HS-5 (cell line): ENCODE measurements at places on chromosomes 12 and 14.

DNA sequence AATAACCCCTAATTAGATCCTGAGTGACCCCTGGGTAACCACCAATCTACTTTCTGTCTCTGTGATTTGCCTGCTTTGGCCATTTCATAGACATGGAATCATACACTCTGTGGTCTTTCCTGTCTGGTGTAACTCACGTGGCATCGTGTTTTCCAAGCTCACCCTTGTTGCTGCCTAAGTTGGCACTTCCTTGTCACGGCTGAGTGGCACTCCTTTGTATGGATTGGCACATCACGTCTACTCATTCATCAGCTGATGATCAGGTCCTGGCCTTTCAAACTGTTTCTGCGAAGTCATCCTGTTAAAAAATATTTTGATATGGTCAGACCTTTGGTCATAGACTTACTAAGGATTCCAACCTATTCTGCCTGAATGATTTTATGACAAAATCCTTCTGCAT is 87.7 kb downstream of the GLT1D1 start:
- DNase-seq: no peak

- DNase-seq: no peak
Observed at GRCh38 chr14:41597647-41598046, 9.0 kb upstream of the LRFN5 start.

DNA sequence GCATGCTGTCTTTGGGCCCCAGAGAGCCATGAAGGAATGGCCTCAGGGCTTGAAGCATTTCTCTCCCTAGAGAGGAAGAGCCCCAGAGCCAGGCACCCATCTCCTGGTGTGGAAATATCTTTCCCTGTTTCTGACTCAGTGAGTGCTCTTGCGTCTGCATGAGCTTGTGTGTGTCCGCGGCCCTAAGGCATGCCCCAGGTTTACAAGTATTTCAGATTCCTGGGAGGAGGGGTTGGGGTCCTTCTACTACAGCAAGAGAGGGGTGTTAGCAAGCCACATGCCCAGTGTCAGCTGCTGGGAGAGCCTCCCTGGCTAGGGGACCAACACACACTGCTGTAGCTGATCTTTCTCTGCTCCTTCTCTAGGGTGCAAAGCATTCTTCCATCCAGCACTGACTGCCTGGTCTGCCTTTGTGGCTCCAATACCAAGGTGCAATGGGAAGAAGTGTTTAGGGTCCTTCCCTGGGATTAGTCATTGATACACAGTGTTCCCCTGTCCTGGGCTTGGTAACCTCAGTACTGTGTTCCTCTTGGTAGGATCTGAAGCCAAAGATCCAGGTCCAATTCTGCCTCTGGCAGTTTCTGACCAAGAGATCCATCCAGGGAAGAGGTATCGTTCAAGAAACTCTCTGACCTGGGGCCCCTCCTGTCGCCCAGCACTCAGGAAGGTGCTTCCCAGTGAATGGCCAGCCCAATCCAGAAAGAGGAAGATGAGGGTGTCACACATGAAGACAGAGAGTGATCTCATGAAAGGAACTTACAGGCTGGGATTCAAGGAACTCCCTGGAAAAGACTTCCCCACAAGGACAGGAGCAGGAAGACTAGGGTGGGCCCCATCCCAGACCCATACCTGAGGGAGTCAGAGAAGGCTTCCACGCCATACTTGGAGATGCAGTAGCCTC is 3.1 kb downstream of the RDH16 start:
- DNase-seq: no peak

- DNase-seq: no peak
Observed at GRCh38 chr14:95320955-95321600, 1.4 kb upstream of the CLMN start.

DNA sequence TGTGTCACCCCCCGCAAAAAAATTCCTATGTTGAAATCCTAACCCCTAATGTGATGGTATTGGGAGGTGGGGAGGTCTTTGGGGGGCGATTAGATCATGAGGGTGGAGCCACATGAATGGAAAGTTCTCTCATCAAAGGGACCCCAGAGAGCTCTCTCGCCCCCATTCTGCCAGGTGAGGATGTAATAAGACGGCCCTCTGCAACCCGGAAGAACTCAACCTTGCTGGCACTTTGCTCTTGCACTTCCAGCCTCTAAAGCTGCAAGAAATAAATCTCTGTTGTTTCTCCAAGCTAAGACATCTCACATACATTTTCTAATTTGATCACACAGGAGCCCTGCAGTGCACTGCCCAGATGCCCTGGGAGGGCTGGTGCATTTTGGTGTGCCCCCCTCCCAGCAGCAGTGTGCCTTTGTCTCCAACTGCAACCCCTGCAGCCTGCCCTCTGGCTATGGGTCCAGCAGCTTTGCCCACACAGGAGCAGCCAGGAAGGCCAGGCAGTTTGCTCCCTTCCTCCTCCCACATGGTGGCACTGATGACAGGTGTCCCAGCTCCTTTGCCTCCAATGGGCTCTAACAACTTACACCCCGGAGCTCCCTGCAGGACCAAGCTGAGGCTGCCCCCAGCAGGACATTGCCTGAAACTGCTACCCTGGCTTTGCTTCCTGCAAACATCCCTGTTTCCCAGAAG is 59.3 kb downstream of the C14orf132 start:
- DNase-seq: peak; percentile 6

DNA sequence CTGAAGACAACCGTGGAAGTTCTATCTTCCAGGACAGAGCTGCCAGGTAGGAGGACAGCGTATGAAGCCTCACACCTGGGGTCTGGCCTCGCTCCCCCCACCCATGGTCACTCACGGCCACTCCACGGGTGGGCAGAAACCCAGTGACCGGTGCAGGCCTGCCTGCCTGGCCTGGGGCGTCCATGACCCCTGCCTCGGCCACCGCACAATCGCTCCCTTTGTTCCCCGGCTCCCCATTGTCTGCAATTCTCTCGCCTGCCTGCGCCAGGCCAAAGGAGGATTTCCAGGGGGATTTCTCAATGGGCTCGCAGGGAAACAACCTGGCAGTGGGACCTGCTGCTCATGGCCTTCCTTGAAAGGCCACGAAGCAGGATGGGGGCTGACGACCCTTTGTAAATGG is 22.6 kb downstream of the CCDC85C start:
- no peak for DNase-seq

- no peak for DNase-seq
Observed at GRCh38 chr12:122354958-122355641, 67.4 kb downstream of the CLIP1 start.

DNA sequence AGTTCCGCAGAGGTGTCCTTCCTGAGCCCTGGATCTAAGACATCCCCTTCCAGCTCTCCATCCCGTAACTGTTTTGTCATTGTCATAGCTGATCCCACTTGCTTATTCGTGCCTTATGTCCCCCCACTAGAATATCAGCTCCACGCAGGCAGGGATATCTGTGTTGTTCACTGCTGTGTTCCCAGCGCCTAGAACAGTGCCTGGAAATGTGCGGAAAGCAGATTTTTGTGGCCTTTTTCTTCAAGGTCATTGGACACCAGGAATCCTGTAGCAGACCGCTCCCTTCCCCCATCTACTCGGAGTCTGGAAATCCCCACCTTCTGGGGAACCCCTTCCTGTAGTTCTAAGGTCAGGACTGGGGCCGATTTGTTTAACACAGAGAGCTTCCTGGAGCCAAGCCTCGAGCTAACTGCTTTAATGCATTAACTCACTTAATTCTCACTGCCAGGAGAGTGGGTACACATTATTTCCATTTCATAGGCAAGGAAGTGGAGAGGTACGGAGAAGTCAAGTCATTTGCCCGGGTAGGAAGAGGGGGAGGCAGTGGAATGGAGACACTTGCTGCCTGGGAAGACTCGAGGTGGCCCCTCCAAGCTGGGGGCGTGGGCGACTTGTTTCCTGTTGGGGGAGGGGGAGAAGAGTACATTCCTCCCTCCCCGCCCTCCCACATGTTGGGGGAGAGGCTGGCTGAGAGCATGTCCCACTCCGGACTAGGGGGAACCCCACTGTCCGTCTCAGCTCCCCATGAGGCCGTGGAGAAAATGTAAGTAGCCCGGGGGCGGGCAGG is 1.2 kb upstream of the SH2B3 start:
- no peak for DNase-seq

GRCh38 chr12:19288603-19289244 is 150.6 kb upstream of the AEBP2 start:
- peak; percentile 16 for DNase-seq

DNA sequence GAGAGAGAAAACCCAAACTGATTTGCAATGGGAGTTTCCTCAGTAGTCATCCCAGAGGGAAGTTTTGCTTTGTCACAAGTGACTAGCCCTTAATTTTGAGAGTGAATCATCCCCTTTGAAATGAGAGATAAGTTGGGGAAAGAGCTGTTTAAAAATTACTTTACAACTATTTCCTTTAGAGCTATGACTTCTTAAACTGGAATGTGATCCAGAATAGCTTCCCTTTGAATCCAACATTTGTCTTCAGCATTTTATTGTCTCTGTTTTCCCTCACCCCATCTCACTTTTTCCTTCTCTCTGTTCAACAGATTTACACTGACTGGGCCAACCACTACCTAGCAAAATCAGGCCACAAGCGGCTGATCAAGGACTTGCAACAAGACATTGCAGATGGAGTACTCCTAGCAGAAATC is 109.3 kb downstream of the NAV3 start:
- peak; percentile 91 for DNase-seq

DNA sequence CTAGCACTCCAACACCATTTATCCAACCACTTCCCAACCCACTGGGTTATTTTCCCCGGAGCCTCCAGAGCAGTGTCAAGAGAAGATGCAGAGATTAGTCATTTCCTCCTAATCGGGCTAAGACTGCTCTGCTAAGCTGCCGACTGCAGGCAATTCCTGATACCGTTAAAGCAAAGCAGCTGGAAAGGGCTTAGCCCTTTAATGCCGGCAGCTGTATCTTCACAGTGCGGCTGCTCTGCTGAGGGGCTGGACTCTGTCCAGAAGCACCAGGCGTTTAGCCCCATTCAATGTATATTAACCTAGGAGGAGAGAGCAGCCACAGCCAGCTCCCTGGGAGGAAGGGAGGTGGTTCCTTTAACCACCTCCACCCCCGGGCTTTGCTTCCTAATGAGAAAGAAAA is 11.1 kb downstream of the AQP6 start:
- peak; percentile 81 for DNase-seq

GRCh38 chr14:58954052-58954451 is 234.4 kb upstream of the DAAM1 start:
- no peak for DNase-seq

DNA sequence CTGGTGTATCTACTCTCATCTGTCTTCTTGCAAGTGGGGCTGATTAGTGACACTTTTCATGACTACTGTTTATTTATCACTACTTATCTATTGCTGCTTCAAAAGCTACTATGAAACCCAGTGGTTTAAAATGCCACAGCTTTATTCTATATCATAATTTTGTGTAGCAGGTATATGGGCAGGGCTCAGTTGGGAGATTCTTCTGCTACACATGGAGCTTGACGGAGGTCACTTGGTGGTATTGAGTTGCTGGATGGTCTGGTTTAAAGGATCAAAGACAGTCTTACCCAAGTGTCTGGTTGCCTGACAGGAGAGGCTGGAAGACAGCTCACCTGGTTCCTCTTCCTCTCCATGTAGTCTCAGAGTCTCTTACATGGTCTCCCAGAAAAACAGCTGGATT is 222.7 kb downstream of the TMEM132D start:
- DNase-seq: no peak

- no peak for DNase-seq
Observed at GRCh38 chr14:66281036-66281776, 205.0 kb upstream of the CCDC196 start.

DNA sequence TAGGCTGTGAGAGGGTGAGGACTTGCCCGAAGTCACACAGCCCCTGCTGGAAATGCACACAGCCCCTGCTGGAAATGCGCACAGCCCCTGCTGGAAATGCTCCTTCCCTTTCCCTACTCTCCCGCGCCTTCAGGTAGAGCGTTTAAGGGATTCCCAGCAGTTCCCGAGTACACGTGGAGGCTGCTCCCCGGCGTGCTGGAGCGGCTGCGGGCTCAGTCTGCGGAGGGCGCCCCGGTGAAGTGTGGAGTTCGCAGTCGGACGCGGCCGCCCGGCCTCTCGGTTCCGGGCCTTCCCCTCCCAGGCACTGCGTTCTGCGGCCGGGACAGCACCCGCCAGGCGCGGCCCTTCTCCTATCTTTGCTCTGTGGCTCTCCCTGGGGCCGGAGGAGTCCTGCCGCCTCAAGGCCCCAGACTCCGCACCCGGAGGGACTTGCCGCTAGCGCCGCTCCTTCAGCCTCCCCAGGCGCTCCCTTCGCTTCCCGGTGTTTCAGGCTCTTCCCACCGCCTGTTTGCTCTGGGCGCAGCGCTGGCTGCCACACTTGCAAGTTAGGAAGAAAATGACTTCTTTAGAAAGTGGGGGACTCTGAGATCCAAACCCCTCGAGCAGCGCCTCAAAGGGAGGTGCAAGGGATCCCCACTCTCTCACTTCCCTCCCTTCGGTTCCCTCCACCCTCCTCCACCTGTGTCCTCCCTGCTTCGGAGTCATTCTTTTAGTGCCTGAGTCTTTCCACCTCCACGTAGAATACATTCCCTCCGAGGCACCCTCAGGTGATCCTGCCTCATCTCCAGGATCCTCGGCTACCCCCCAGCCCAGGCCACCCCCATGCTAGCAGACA is 8.3 kb upstream of the TBX5 start:
- DNase-seq: no peak

DNA sequence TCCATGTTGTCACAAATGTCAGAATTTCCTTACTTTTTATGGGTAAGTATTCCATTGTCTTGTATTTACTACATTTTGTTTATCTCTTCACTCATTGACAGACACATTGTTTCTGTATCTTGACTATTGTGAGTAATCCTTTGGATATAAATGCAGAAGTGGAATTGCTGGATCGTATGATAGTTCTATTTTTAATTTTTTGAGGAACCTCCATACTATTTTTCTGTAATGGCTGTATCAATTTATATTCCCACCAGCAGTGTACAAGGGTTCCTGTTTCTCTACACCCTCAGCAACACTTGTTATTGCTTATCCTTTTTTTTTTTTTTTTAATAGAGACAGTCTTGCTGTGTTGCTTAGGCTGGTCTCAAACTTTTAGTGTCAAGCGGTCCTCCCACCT is 3.5 kb upstream of the KICS2 start:
- DNase-seq: no peak

- no peak for DNase-seq
Observed at GRCh38 chr12:108640802-108641445, 7.2 kb upstream of the SELPLG start.

DNA sequence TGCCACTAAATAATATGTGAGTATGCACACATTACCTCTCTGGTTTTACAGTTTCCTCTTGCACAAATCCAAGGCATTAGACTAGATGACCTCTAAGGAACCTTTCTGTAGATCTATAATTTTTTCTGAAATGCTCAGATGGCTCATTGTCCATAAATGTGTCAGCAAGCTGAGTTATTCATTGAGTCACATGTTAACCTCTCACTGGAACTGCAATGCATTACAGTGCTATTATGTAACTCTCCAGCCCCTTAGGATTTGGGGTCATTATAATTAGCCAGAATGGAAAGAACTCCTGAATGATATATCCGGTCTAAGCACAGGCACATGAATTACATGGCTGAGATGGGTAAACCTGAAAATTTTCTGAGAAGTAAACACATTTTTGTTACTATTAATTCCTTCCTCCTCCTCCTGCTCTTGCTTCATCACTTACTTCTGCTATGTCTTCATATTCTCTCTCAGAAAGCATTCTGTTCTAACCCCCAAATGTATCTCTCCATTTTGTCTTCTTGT is 20.3 kb upstream of the DRAM1 start:
- peak; percentile 92 for DNase-seq

- no peak for DNase-seq
Observed at GRCh38 chr14:91866511-91867295, 633 bp downstream of the TC2N start.
